ENCODE measurements at places on chromosomes 5 and 9.

DNA sequence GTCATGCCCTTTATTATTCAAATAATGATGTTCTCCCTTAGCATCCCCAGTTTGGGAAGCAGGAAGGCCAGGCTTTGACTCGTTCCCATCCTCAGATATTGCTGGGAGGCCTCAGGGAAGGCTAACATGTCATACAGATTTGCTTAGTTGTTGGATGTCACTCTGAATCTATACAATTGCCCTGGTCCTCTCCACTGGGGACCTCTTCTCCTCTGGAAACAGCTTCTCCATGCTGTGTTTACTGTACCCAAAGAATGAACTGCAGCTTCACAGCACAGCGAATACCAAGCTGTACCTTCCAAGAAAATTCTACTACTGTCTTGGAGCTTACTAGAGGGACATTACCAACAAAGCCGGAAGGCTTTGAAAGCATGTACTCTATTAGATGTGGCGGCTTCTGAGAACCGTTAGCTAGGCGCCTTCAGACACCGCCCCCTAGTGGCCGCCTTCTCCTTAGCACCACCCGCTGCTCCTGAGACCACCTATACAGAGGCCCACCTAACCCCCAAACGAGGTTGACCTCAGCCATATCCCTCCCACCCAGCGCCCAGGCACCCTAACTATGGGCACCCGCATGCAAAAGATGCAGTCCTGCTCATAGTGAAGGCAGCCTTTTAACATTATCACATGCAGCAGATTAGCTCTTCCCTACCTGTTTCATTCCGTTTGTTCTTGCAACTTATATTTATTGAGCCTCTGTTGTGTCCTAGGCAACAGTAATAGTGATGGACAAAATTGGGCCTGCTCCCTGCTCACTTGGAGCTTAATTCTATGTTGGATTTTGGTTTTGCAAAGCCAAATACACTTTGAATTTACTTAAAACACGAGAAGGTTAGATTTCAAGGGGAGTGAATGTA, 34.9 kb upstream of the FOXI1 start:
- no peak for DNase-seq

DNA sequence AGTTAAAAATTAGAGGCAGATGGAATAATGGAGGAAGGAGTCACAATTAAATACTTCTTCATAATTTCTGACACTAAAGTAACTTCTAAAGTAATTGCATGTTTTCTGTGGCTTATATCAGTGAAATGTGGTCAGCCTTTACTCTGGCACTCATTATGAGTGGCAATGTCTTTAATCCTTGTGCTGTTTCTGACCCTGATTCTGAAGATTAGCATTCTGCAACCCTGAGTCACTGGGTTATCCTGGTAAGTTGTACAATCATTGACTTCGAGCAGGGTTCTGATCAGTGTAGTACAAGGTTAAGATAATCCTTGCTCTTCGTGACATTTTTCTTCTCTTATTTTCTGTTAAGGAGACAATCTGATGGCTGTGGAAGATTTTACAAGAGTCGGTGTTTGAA, 379.4 kb upstream of the RORB start:
- DNase-seq = no peak

DNA sequence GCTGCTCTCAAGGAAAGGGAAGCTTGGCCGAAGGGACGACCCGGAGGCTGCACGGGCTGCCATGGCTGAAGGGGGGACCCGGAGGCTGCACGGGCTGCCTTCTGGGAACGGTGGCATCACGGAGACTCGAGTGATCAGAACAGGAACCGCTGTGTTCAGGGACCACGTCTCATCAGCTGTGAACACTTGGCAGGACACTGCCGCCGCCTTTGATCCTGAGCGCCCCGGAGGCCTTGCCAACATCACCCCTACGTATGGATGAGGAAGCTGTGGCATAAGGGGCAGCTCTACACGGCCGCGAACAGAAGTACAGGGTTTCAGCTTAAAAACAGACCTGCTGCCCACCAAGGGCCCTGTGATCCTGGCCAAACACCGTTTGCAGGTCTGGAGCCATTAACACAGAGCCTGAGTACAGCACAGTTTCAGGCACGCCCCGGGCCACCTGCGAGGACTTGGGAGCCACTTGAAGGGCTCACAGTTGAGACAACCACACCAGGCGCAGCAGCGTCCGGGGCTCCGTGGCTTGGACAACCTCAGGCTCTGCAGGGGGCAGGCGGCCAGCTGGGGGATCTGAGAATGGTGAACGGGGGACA, 23.9 kb upstream of the TERT start:
- DNase-seq = no peak

- DNase-seq = no peak
Measured at GRCh38 chr9:115326461-115326860, 208.5 kb upstream of the TNC start.

GRCh38 chr9:22537721-22538120, 91.1 kb downstream of the DMRTA1 start:
- no peak for DNase-seq

DNA sequence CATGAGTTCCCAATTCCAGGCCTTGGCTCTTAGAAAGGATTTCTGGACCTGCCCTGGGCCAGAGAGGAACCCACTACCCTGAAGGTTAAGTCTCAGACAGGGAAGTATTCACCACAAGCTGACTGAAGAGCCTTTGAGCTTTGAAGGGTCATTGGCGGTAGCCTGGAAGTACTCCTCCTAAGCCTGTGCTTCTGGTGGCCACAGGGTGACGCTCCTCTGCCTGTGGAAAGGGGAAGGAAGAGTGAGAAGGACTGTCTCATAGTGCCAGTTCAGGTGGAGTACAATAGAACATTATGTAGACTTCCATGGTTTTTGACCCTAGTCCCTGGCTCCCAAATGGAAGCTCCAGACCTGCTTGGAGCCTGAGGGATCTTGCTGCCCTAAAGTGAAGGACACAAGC, 1233.2 kb upstream of the CDH6 start:
- no peak for DNase-seq

DNA sequence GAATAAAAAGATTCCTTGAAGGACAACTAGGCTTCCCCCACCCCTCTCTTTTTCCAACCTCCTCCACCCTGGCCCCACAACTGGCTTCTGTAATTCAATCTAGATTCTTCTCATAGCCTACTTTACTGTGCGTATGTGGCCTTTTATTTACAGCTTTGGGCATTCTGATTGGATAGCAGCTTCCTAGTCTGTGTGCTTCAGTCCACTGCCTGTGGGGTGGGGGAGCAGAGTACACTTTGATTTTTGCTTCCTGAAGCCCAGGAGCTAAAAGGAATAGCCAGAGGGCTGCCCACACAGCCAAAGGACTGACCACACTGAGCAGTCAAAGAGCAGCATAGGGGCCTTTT, 30.4 kb downstream of the RUSC2 start:
- no peak for DNase-seq

DNA sequence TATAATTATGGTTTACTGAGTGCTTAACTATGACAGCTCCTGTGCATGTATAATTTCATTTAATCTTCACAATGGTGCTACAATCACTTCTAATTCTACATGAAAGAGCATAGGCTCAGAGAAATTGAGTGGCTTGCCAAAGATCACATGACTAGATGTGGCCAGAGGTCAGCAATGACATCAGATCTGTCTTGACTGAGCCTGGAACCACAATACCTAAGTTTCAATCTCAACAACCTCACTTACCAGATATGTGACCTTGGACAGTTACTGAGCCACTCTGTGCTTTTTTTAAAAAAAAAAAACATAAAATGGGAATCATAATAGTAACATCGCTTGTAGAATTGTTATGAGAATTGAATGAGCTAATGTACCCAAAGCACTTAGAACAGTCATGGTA, 130.7 kb downstream of the TRIM32 start:
- no peak for DNase-seq

- DNase-seq = no peak
Measured at GRCh38 chr9:6433410-6433809, 20.4 kb downstream of the UHRF2 start.

- peak; percentile 32 for DNase-seq
Measured at GRCh38 chr9:128159522-128159783, 612 bp upstream of the BBLN start.

DNA sequence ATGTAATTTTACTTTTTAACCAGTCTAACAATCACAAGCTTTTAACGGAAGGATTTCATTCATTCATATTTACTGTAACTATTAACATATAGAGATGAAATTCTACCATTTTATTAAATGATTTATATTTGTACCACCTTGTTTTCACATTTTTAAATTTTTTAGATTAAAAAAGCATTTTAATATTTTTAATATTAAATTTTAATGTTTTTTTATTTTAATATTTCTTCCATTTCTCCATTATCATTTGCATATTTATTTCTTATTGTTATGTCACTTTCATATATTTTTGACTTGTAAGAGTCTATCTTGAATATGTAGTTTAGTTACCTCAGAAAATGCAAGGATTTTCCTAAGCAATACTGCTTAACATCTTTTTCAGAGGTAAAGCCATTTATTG, 1034.0 kb upstream of the PTPRD start:
- no peak for DNase-seq

DNA sequence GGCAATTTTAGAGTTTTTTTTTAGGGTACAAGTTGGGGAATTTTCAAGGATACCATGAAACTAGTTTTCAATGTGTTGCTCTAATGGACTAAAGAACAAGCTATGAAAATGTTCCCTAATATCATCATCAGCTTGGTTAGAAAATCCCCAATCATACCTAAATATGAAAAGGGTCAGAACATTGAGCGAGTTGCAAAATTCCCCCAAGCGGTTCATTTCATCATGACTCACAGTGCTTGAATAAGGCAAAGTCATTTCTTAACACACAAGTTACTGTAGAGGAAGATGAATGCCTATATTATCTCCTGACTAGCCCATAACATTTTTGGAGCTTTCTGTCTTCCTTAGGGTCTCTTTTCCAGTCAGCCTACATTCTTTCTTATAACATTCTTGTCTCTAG, 62.7 kb downstream of the ST8SIA4 start:
- peak; percentile 91 for DNase-seq

DNA sequence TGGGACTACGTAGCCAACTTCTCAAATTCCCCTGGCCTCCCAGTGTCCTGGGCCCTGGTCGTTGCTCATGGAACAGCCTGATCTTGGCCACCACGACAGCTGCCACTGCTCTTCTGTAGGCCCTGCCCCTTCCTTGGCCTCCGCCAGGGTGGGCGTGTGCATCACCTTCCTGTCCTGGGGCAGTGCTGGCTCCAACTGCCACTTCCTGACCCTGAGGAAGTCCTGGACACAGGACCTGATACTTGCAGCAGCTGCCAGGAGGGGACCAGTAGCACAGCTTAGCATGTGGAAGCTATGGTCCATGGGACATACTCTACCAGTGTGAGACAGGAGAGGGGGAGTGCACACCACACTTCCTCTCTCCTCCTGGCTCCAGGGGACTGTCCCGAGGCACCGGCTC, 145.2 kb downstream of the TENT4A start:
- no peak for DNase-seq

DNA sequence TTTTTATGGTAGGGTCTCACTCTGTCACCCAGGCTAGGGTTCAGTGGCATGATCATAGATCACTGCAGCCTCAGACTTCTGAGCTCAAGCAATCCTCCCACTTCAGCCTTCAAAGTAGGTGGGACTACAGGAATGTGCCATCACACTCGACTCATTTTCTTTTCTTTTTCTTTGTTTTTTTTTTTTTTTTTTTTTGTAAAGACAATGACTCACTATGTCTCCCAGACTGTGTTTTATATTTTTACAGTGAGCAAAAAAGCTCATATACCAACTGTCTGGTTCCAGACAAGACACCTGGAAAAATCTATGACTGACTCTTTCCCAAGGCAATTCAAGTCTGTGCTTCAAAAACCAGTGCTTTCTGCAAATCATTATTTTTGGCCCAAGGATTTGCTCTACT, 10.8 kb upstream of the FOXD1 start:
- no peak for DNase-seq

- DNase-seq = no peak
Measured at GRCh38 chr5:135743705-135744411, 90.6 kb upstream of the SLC25A48 start.

DNA sequence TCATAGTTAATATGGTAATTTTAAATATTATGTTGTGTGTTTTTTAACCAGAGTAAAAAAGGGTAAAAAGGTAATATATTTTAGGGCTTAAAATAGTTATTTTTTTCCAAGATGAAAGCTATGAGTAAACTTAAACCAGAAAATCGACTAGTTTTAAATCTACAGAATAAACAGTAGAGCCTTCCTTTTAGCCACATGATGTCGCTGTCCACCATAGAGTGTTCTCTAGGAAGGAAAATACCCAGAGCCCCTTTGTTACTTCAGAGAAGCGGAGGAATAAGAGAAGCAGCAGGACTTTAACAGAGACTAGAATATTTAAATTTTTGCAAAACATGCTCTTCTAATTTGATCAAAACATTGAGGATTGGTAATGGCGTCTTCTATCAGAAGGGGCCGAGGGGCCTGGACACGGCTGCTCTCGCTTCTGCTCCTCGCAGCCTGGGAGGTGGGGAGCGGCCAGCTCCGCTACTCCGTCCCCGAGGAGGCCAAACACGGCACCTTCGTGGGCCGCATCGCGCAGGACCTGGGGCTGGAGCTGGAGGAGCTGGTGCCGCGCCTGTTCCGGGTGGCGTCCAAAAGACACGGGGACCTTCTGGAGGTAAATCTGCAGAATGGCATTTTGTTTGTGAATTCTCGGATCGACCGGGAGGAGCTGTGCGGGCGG, at the start of gene PCDHA2:
TSS of gene PCDHA2 (plus strand) at position 258 of the 664 bp plus-strand sequence.
- no peak for DNase-seq

GRCh38 chr5:83553000-83553486, 81.5 kb downstream of the VCAN start:
- DNase-seq = no peak

DNA sequence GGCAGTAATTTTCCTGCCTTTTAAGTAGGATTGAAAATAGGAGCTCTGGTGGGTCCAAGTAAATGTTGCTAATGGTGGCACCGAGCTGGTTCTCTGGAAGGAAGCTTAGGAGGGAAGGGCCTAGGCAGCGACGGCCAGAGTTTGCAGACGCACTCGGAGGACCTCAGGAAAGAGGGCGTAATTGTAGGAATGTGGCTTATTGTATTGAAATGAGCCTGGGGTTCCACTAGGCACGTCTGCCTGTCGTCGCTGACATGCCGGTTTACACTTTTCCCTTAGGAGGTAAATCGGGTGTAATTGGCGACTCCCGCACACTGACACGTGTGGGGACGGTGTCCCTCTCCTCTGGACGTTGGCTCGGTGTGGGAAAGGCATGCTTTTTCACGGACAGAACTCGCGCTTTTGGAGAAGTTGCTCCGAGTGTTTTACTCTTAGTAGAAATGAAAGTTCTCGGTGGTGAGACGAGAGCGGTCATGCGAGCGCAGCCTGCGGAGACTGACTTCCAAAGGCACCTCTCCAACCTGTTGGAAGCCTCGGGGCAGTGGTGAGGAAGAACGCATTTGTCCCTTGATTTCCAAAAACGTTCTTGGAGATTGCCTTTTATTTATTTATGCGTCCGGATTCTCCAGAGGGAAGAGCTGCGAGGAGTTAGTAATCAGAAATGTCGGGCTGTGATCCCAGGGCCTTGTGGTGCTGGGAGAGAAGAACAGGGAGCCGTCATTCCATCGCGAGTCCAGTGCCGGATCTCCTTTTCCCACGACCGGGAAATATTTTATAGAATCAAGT, 1.3 kb downstream of the NR4A3 start:
- peak; percentile 23 for DNase-seq

- no peak for DNase-seq
Measured at GRCh38 chr9:19660019-19660418, 128.8 kb downstream of the SLC24A2 start.

Data from inflammatory macrophage treated with lipopolysaccharide for 1 hour (primary cell).